Stimulated activated CD8-positive, alpha-beta memory T cell treated with anti-CD3 and anti-CD28 coated beads, Interleukin-4, amount 100 ng/mL, for 24 hours (primary cell): ENCODE measurements at places on chromosomes 11 and 22.

- DNase-seq, result no peak
These were observed 1.2 kb downstream of the YDJC start for GRCh38 chr22:21628386-21629254.

GRCh38 chr11:30561691-30562415 lies 24.3 kb downstream of the MPPED2 start:
- no peak for DNase-seq

- no peak for DNase-seq
These were observed 53.2 kb downstream of the TRIOBP start for GRCh38 chr22:37749831-37750595.

DNA sequence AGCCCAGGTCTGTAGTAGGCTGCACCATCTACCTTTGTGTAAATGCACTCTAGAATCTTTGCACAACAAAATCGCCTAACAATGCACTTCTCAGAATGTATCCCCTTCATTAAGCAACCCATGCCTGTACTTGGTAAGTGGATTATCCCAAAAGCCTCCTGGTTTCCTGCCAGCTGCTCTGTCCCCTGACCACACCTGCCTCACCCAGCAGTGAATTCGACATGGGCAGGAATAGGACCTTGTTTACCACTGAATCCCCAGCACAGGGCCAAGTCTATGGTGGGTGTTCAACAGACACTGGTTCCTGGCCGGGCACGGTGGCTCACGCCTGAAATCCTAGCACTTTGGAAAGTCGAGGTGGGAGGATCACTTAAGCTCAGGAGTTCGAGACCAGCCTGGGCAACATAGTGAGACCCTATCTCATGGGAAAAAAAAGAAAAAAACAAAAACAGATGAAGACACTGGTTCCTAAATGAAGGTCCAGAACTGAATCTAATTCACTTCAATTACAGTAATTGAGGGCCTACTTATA lies 5.1 kb upstream of the SYCE3 start:
- DNase-seq, result no peak

- DNase-seq, result no peak
These were observed 82.4 kb upstream of the VPREB1 start for GRCh38 chr22:22161924-22162851.
